ENCODE measurements at places on chromosomes 5 and 9. TPM values are rescaled to one million over a fixed set of nuclear protein-coding genes. Genes with fewer than 3 reads are reported as not detected.

DNA sequence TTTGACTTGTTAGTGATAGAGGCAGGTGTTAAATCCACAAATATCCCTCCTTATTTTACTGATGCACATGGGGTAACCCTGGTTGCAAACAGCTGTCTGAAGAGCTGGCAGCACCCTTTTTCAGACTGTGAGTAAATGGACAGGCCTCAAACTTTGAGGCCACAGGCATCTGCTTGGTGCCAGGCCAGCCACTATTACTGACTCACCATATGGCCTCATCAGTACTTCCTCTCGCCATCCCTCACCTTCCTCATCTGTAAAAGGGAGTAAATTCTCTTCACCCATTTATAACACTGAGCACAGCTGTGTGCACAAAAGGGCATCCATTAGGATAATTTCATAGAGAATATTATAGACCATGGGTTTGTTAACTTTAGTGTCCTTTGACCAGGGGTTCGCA, 11.9 kb upstream of the TNIP1 start:
- no peak overlapping the region for H3K4me3 ChIP-seq
- H3K27ac ChIP-seq: no peak overlapping the region
- H3K27me3 ChIP-seq: no peaks in the 10 kb centered on the region

DNA sequence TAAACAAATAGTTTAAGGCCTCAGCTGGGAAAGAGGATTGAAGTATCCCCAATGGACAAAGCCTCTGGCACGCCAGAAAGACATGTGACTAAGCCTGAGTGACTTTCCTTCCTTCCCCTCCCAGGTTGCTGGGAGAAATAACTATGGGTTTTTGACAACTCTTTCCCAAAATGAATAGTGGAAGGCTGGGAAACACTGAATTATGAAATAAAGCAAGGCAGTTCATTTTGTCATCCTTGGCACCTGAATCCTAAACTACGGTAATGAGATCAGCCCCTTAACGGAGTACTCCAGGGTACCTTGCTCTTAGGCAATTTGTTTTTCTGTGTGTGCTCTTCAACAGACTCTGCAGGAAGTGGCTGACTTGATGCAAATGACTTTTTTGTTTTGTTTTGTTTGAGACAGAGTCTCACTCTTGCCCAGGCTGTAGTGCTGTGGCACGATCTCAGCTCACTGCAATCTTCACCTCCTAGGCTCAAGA, 75.2 kb downstream of the LMNB1 start:
- no peak for DNase-seq
- no peaks in the 10 kb centered on the region for H3K36me3 ChIP-seq
- no peaks in the 10 kb centered on the region for H3K4me1 ChIP-seq
- no peaks in the 10 kb centered on the region for H3K27me3 ChIP-seq
- no peak overlapping the region for H3K27ac ChIP-seq

DNA sequence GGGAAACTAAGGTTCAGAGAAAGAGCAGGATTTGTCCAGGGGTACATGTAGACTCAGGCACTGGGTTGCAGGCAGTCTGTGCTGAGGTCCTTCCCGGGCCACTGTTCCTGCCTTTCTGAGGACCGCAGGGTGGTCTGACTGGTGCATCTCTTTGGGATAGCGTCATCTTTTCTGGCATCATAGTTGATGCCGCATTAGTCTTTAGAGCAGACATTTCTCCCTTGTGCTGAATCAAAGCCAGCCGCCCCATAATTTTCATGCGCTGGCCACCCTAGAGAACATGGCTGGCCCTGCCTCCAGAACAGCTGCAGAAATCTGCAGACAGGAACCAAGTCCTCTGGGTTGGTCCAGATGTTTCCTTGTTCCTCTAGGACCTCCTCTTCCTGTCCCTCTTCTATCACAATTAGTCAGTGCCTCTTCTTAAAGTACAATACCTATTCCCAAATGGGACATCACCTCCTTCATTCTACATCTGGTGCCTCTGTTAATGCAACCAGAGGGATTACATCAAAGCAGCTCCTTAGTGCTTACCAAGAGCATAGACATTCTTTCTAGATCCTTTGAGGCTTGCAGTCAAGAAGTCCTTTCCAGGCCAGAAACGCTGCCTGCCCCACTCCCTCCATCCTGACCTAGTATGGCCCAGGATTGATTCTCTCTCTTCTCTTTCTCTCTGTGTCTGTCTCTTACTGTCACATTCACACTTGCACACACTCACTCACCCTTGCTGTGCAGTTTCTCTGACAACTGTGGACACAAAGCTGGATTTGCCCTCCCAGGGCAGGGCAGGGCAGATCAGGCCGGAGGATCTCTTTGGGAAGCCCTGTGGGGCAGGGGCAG, 42.0 kb upstream of the ORM1 start:
- no peak overlapping the region for H3K27ac ChIP-seq
- peaks cover 3% of the 10 kb centered on the region for H3K36me3 ChIP-seq
- no peaks in the 10 kb centered on the region for H3K27me3 ChIP-seq
- DNase-seq: peak; percentile 10

DNA sequence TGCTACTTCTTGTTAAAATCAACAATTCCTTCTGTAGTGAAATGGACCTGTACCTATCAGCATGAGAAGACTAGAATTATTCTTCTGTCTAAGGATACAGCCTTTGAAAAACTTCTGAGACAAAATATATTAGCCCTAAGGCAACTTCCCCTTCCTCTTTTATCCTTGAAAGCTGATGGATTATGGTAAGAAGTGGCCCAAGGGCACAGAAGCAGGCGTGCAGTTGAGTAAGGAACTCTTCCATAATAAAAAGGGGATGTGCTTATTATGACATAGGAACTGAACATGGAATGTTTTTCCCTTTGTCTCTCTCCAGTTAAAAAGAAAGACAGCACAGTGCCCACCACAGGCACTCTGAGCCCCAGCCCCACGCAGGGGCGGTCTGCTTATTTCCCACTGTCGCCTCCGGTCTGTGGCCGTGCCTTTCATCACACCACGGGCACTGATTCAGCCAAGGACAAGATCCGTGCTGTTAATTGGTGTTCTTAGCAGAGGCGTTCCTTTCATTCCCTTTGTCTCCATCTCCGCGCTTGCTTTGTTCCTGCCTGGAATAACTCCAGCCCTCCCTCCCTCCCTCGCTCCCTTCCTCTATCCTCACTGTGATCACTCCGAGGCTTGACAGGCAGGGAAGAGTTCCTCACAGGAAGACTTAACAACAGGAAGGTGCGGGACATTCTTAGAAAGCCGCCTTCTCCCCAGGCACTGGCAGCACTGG, 135.9 kb upstream of the OTULINL start:
- no peaks in the 10 kb centered on the region for H3K36me3 ChIP-seq
- no peaks in the 10 kb centered on the region for H3K27me3 ChIP-seq
- H3K4me3 ChIP-seq: no peak overlapping the region
- H3K27ac ChIP-seq: no peak overlapping the region

- H3K4me3 ChIP-seq: no peak overlapping the region
- no peak overlapping the region for H3K27ac ChIP-seq
- H3K4me1 ChIP-seq: no peaks in the 10 kb centered on the region
- peak; percentile 39 for DNase-seq
Measured at GRCh38 chr9:69168709-69169217, 5.3 kb upstream of the TJP2 start.

DNA sequence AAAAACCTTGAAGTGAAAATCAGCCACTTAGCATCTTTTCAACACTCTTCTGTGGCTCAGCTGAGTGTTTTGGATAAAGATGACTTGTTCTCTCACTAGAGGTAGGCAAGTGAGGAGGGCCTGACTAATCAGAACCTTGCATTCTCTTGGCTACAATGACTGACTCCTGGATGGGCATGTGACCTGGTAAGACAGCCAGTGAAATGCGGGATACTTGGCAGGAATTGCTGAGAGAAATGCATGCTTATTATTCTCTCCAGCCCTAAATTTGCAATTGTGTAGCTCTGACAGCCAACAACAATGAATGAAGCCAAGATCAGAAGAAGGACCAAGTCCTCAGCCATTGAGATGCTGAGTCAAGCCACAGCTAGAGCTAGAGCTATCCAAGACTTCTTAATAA, 490.5 kb upstream of the ZNF608 start:
- no peak overlapping the region for H3K27ac ChIP-seq
- H3K36me3 ChIP-seq: no peaks in the 10 kb centered on the region
- no peaks in the 10 kb centered on the region for H3K27me3 ChIP-seq
- no peaks in the 10 kb centered on the region for H3K4me1 ChIP-seq
- no peak for DNase-seq

DNA sequence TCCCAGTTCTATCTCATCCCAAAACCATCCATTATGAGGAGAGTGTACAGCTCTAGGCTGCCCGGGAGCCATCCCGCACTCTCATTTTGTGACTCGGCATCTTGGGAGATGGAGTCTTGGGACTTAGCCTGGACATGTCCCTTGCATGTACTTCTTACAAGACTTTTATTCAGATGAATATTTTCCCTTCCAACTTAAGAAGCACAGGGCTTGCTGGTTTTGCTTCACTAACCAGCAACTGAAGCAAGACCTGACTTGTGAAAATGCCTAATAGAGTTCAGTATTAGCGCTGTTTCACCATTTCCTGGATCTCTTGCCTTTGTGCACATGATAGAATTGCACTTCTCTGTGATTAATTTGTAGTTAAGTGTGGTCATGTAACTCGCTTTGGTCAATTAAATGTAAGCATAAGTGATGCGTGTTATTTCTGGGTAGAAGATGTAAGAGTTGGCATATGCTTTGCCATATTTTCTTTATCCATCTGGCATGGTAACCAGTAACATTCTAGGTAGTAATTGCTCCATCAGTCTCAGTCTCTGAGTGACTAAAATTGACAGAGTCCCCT, 55.8 kb downstream of the PDCD1LG2 start:
- no peak for DNase-seq
- no peak overlapping the region for H3K4me3 ChIP-seq
- no peaks in the 10 kb centered on the region for H3K27me3 ChIP-seq
- H3K27ac ChIP-seq: no peak overlapping the region
- H3K4me1 ChIP-seq: no peaks in the 10 kb centered on the region

GRCh38 chr9:133334161-133334560, 1.8 kb downstream of the SURF6 start:
- no peak overlapping the region for H3K27ac ChIP-seq
- H3K4me3 ChIP-seq: no peak overlapping the region
- peaks cover 6% of the 10 kb centered on the region for H3K4me1 ChIP-seq
- no peaks in the 10 kb centered on the region for H3K27me3 ChIP-seq
- DNase-seq: peak; percentile 53

- H3K27ac ChIP-seq: no peak overlapping the region
- no peaks in the 10 kb centered on the region for H3K4me1 ChIP-seq
- H3K36me3 ChIP-seq: no peaks in the 10 kb centered on the region
- no peaks in the 10 kb centered on the region for H3K27me3 ChIP-seq
- no peak for DNase-seq
Measured at GRCh38 chr5:159775890-159776289, 140.4 kb upstream of the ADRA1B start.

- no peaks in the 10 kb centered on the region for H3K27me3 ChIP-seq
- H3K4me3 ChIP-seq: no peak overlapping the region
- no peak for DNase-seq
- H3K36me3 ChIP-seq: no peaks in the 10 kb centered on the region
Measured at GRCh38 chr5:61370506-61370905, 38.4 kb downstream of the ZSWIM6 start.

- no peaks in the 10 kb centered on the region for H3K36me3 ChIP-seq
- H3K4me3 ChIP-seq: no peak overlapping the region
Measured at GRCh38 chr9:131799177-131799823, 59.4 kb upstream of the RAPGEF1 start.

IL9 gene
- not detected for total RNA-seq

IL3 gene
- not detected for total RNA-seq

PCA3 gene
- total RNA-seq: not detected

PPP3R2 gene
- not detected for total RNA-seq

RMRP gene
- 10,161 TPM for total RNA-seq

BTNL9 gene
- total RNA-seq: 8.4 TPM

CDKN2B gene
- 8.2 TPM for total RNA-seq

NMRK1 gene
- 0.67 TPM for total RNA-seq

ARHGEF37 gene
- 0.70 TPM for total RNA-seq

PHF19 gene
- 75.9 TPM for total RNA-seq

Measured in Caco-2 (cell line).